ENCODE measurements at places on chromosomes 11 and 22.

DNA sequence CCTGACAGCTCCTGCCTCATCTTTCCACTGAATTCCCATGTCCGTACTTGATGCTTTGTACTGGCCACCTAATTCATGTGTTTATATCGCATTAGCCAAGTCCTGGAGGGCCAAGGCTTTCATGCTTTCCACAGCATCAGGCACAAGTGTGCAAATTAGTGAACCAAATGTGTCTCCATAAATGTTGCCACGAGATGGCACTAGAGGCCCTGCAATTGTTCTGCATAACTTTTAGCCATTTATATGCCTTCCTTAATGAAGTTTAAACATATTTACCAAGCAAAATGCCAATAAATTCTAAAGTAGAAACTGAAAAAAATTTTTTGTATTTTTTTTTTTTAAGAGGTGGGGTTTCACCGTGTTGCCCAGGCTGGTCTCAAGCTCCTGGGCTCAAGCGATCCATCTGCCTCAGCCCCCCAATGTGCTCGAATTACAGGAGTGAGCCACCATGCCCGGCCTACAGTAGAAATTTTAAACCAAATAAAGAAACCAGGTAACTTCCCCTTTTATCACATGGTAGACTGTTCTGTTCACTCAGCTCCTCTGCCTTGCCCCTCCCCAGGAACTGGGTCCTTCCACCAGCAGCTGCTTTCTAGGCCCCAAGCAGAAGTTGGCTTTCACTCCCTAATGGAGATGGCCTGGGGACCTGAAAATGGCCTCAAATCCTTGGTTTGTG, 20.8 kb upstream of the IL18BP start:
- peak; percentile 88 for DNase-seq

DNA sequence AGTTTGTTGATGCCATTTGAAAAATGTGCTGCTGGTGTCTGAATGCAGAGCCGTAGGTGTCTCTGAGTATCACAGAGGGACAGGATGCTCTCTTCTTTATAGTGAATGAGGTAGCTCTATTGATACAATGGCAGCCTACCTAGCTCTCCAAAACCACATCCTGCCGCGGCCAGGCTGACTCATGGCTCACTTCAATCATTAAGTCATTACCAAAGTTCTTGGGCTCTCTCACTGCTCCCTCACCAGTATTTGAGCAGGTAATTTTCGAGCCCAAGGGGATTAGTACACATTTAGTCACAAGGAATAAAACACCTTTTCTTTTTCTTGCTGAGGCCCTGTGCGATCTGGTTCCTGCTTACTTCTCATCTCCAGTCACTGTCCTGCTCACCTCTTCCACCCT, 509.0 kb upstream of the LARGE1 start:
- no peak for DNase-seq

GRCh38 chr11:116925050-116925449, 87.6 kb upstream of the APOA1 start:
- DNase-seq = no peak

- DNase-seq = no peak
These were observed 3.2 kb downstream of the NUP50 start for GRCh38 chr22:45166932-45167331.

- DNase-seq = no peak
These were observed 9.0 kb upstream of the PANX3 start for GRCh38 chr11:124602193-124602592.

DNA sequence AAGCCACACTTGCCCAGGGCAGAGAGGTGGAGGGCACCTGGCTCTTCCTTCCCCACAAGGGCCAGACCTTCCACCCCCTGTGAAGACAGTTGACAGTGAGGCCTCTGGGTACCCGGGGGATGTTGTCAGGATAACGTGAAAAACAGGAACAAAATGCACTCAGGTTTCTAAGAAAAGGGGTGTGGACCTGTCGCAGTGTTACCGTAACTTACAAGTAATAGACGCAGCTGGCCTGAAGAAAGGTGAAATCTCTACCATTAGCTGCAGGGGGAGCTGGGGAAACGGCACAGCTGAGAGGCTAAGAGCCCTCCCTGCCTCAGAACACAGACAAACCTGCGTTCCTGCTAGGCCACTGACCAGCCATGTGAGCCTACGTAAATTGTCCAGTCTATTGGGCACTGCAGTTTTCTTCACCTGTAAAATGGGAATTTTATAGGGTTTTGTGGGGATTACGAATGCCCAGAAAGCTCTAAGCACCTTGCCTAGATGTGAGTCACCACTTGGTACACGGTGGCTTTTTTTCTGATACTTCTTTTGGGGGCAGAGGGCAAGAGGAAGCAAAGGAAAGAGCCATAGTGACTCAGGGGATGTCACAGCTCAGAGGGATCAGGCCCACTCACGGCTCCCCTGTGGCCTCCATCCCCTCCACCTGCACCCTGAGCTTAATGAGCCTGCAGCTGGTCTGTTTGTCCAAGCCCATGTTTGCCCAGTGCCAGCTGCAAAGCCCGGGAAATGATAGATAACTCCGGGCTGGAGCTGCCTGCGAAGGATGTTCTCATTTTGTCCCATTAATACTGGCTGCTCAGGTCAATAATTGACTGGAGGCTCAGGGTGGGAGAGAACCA, 18.4 kb upstream of the CABP7 start:
- DNase-seq = peak; percentile 90

- DNase-seq = no peak
These were observed 16.3 kb downstream of the NPAT start for GRCh38 chr11:108206171-108206570.

DNA sequence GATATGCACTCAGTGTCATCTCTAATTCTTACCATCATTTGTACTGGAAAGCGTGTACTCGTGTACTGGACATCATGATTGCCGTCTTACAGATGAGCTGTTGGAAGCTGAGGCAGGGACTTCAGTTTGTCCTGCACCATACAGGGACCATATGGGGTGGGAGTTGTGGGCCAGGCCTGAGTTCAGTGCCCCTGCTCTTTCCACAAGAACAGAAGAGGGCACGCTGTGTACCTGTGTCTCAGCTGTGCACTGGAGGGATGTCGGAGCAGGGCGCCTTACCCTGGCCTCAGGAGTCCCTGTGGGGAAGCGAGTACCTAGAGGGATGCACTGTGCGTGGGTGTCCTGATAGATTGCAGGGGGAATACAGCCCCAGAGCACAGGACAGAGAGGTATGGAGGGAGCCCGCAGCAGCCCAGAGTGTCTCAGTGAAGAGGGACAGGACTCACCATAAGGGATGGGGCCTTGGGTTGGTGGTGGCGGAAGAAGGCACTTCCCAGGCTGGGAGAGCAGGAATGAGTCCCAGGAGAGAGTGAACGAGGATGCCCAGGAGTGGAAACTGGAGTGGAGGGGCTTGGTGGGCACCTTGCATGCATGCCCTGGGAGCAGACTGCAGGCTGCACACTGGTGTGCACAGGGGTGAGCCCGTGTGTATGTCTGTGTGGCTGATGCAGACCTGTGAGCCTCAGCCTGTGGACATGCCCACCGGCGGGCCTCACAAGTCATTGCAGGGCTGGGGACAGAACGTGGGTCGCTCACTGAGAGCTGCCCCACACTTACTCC, 329.7 kb downstream of the TBC1D22A start:
- DNase-seq = no peak

DNA sequence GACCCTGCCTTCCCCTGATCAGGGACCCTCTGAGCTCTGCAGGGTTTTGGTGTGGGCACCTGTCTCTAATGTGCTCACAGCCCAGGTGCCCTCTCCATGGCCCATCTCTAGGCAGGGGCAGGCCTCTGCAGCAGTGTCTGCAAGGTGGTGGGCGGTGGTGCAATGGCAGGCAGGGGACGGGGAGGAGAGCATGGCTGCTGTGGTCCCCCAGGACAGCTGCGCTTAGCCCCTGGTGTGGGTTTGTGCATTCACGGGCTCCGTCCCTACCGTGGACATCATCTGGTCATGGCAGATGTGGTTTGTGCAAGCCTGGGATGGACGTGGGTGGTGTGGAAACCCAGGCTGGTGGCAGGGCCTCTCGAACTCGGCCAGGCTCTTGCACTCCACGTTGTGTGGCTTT, 443.1 kb downstream of the TBC1D22A start:
- no peak for DNase-seq

- no peak for DNase-seq
These were observed 67.0 kb downstream of the FANCF start for GRCh38 chr11:22558664-22559063.

DNA sequence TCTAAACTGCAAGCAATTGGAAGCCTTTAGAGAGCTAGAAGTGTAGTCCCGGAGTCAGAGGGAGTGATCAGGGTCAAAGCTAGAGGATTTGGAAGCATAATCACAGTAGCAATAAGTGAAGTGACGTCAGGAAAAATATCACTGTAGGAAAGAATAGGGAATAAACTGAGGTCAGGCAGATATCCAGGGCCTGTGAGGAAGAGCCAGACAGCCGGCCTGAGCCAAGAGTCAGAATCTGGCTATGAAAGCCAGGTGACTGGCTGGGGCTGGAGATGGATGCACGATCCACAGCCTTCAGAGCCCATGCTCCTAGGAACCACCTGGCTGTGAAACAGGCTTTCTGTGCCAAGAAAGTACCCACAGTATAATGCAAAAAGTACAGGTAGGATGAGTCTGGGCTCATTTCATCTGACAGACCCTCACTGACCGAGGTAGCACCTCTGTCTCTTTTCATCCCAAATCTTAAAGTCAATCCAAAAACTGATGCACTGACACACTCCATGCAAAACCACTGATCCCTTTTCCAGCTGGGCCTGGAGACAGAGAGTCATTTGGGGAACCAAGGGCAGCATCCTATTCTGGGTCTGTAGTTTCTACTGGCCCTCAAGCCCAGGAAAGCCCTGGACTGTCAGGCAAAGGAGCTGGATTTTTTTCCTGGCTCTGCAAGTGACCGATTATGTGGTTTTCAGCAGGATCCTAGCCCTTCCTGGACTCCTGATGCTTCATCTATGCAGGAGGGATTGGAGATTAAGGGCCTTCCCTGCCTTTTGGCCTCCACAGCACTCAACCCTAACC, 21.3 kb downstream of the TRIM66 start:
- no peak for DNase-seq

GRCh38 chr11:62654297-62654696, 1.2 kb upstream of the INTS5 start:
- no peak for DNase-seq

DNA sequence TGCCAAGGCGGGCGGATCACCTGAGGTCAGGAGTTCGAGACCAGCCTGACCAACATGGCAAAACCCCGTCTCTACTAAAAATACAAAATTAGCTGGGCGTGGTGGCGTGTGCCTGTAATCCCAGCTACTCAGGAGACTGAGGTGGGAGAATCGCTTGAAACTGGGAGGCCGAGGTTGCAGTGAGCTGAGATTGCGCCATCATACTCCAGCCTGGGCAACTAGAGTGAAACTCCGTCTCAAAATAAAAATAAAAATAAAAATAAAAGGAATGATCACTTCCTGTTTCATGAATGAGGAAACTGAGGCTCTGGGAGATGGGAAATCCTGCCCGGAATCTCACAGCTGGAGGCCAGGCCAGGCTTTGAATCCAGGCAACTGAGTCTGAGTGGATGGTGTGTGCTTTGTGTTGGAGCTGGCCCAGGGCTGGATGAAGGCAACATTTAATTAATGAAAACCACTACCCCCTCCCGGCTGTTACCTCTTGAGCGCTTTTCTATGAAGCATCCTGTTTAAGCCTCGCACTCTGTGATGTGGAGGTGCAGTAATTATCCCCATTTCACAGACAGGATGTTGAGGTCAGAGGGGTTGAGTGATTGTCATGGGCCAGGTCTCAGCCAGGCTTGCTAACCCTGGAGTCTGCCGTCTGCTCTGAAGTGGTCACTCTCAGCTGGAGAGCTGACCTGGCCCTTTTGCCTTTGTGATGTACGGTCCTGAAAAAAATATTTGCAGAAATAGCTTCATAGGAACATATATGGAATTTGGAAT, 27.8 kb downstream of the LRP5 start:
- DNase-seq = no peak

GRCh38 chr11:83813296-83813695, 527.1 kb upstream of the CCDC90B start:
- no peak for DNase-seq

DNA sequence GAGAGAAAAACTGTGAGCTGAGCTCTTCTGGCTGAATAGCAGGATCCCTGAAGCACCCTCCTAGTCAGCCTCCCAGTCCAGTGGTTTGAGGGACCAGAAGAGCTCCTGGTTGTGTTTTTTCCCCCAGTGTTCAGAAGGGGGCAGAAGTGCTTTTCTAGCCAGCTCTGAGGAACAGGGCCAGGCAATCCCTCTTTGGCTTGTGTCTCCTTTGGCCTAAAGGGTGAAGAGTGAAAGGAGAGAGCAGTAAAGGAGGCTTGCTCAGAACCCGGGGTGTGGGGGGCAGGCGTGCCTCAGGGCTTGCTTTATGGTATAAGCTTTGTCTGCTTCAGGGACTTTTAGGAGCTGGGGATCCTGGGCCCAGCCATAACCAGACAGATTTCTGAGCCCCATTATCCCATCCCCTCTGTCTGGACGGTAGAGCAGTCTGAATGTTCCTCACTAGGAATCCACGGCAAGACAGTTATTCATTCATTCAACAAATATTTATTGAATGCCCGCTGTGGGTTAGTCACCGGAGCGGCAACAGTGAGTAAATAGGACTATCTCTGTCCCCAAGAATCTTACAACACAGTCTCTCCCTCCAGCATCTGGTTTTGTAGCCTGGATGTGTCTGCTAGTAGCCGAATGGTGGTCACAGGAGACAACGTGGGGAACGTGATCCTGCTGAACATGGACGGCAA, 14.5 kb downstream of the ACP2 start:
- peak; percentile 70 for DNase-seq

- no peak for DNase-seq
These were observed 30.9 kb upstream of the WNT7B start for GRCh38 chr22:46007848-46008261.

GRCh38 chr22:18091916-18092526, 14.2 kb downstream of the PEX26 start:
- no peak for DNase-seq

DNA sequence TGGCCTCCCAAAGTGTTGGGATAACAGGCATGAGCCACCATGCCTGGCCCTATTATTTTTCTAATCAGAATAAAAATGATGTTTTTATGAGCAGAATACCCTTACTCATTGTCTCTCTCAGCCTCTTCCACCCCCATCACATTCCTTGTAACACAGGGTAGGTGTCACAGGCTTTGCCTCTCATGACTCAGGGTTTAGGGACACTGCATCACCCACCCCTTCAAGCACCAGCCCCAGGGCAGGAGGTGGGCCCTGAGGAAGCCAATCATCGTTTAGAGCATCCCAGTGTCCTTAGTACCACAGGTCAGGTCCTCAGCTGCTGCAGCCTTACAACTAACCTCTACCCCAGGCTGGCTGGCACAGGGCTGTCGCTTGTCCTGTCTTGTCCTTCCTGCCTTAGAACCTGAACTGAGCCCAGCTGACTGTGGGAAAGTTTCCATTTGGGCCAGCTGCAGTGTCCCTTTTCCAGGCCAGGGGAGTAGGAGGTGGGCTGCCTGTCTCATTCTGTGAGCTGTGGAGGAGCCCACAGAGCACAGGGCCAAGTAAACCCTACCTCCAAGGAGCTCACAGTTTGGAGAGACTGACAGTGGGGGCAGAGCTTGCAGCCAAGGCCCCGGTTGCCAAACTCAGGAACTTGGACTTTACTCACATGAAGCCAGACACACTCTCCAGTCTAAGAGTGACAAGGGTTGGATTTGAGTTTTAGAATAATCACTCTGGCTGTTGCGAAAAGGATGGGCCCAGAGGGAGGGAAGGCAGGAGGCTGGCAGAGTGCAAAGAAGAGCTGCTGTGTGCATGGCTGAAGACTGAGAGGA, 19.5 kb upstream of the UVRAG start:
- no peak for DNase-seq
